ENCODE measurements at places on chromosomes 1 and 21. TPM values are rescaled to one million over a fixed set of nuclear protein-coding genes. Genes with fewer than 3 reads are reported as not detected.

The NKAIN1 gene
- total RNA-seq: under 0.01 TPM

The CYYR1 gene
- total RNA-seq: under 0.01 TPM

The PARS2 gene
- 4.4 TPM for total RNA-seq

The IL20 gene
- not detected for total RNA-seq

The MIGA1 gene
- total RNA-seq: 20.0 TPM

The S100A3 gene
- 2.8 TPM for total RNA-seq

The CLCA1 gene
- total RNA-seq: not detected

The NCAM2 gene
- total RNA-seq: 11.6 TPM

Measured in regular cardiac myocyte (primary cell).